Activated CD8-positive, alpha-beta memory T cell treated with anti-CD3 and anti-CD28 coated beads, Interleukin-2, amount 10 ng/mL, durations not matched to agents 7 days and 5 days (primary cell): ENCODE measurements at places on chromosomes 12 and 14. TPM values are rescaled to one million over a fixed set of nuclear protein-coding genes. Genes with fewer than 3 reads are reported as not detected.
A peak's percentile ranks its signal among the peaks of the same experiment; 100 is the strongest.

DNA sequence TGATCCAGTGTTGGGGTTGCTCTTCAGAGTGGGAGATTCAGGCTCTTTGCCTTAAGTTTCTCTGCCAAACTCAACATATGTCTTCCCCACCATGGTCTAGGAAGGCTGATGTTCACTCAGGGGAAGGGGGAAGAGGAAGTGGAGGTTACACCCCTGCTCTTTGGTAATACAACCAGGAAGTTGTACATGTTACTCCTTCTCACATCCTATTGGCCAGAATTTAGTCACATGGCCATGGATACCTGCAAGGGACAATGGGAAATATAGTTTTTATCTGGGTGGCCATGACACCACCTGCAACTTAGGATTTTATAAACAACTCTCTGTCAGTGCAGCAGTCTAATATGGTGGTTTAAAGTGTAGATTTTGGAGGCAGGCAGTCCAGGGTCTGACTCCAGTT is 150.9 kb downstream of the TBX5 start:
- no peaks in the 10 kb centered on the region for H3K36me3 ChIP-seq
- no peak overlapping the region for H3K27ac ChIP-seq
- no peak for DNase-seq
- no peaks in the 10 kb centered on the region for H3K27me3 ChIP-seq
- H3K4me1 ChIP-seq = no peaks in the 10 kb centered on the region

GRCh38 chr12:63238892-63239291 is 87.9 kb upstream of the AVPR1A start:
- H3K27me3 ChIP-seq = no peaks in the 10 kb centered on the region
- no peak for DNase-seq
- H3K4me3 ChIP-seq = no peak overlapping the region

GRCh38 chr12:4268329-4269181 is 5.0 kb upstream of the CCND2 start:
- H3K4me3 ChIP-seq = peak overlapping the region; percentile 88
- peaks cover 25% of the 10 kb centered on the region for H3K4me1 ChIP-seq
- H3K27me3 ChIP-seq = peaks cover 12% of the 10 kb centered on the region
- peak; percentile 57 for DNase-seq

Gene TAS2R7
- not detected for total RNA-seq

- H3K4me1 ChIP-seq = peaks cover 14% of the 10 kb centered on the region
- H3K27me3 ChIP-seq = peaks cover 30% of the 10 kb centered on the region
- no peak within 1 kb of the TSS for H3K27ac ChIP-seq
- H3K36me3 ChIP-seq = no peaks in the 10 kb centered on the region
Observed at GRCh38 chr12:56079723-56080555, at the start of gene ERBB3. TSS of gene ERBB3 (plus strand) at chr12:56080165. CDS start at chr12:56080301, 136 bp downstream.

DNA sequence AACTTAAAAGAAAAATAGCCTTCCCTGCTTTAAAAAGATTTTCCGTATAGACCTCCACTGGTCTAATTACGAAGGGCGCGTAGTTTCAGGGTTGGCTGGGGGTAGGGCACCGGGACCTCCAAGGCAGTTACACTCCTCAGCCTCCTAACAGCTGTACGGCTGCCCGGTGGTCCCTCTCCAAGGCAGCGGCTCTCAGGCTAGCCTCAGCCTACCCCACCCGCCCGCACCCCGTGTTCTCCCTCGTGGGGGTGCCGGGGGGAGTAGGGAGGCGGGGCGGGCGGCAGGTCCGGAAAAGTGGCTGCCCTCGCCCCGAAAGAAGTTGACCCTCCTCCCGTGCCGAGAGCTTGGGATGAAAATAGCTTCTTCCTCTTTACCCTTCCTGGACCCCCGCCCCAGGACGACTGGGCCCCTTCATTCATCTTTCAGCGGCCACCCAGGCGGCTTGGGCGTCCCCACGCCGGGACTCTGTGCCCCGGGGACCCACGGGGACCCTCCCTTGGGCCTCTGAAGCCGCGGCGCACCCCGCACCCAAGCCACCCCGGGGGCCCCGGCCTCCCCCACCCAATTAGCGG is 991 bp upstream of the RCOR1 start:
- H3K36me3 ChIP-seq = peaks cover 9% of the 10 kb centered on the region
- peaks cover 21% of the 10 kb centered on the region for H3K4me1 ChIP-seq
- H3K27ac ChIP-seq = peak overlapping the region; percentile 49
- H3K27me3 ChIP-seq = peaks cover 3% of the 10 kb centered on the region
